Right renal cortex interstitium (tissue), 3 donors: ENCODE measurements at places on chromosomes 1 and 21.

DNA sequence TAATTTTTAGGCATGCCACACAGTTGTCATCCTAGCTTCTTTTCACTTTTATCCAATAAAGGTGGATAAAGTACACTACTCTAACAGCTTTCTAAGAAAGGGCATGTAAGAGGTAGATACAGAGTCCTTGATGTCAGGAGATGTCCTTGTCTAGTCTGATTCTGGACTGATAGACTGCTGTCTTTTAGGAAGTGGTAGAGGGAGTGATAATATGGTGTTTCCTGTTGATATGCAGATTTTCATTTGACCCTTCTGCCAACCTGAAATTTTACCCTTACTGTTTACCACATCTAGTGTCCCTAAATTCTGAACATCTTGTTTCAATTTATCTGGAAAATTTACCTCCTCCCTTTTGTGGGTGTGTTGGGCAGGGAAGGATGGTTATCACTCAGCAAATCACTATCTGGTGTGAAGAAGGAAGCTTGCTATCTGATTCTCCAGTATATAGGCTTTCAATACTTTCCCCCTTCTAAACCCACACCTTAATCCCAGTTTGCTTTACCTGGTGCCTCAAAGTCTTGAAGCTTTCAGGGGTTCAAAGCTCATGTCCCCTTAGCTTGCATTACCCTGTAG lies 354.9 kb upstream of the SNX7 start:
- no peak for DNase-seq

GRCh38 chr1:113782406-113782805 lies 23.1 kb upstream of the PHTF1 start:
- no peak for DNase-seq

GRCh38 chr1:239677362-239677761 lies 291.0 kb downstream of the CHRM3 start:
- DNase-seq: no peak

- no peak for DNase-seq
These were observed 218.4 kb downstream of the HLX start for GRCh38 chr1:221097479-221098281.

DNA sequence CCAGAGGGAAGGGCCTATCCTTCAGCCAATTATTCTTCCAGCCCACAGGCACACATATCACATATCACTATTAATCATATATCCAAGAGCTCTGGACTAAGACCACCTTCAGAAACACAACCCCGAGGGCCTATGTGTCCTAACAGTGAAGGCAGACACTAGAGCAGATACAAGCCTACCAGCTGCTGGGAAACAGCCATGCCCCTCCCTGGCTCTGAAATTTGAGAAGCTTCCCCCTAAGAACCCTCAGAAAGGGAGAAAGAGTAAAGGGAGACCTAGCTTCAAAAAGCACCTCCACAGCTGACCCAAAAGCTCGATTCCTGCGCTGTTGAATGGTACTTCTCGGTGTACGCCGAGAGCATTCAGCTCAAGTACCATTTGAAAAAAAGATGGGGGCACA lies 17.4 kb downstream of the CNN3 start:
- no peak for DNase-seq

- DNase-seq: no peak
These were observed 48.7 kb downstream of the IRF2BP2 start for GRCh38 chr1:234561319-234561718.

- no peak for DNase-seq
These were observed 53.8 kb upstream of the APP start for GRCh38 chr21:26224366-26224765.

GRCh38 chr1:171899838-171900237 lies 58.5 kb downstream of the DNM3 start:
- no peak for DNase-seq

DNA sequence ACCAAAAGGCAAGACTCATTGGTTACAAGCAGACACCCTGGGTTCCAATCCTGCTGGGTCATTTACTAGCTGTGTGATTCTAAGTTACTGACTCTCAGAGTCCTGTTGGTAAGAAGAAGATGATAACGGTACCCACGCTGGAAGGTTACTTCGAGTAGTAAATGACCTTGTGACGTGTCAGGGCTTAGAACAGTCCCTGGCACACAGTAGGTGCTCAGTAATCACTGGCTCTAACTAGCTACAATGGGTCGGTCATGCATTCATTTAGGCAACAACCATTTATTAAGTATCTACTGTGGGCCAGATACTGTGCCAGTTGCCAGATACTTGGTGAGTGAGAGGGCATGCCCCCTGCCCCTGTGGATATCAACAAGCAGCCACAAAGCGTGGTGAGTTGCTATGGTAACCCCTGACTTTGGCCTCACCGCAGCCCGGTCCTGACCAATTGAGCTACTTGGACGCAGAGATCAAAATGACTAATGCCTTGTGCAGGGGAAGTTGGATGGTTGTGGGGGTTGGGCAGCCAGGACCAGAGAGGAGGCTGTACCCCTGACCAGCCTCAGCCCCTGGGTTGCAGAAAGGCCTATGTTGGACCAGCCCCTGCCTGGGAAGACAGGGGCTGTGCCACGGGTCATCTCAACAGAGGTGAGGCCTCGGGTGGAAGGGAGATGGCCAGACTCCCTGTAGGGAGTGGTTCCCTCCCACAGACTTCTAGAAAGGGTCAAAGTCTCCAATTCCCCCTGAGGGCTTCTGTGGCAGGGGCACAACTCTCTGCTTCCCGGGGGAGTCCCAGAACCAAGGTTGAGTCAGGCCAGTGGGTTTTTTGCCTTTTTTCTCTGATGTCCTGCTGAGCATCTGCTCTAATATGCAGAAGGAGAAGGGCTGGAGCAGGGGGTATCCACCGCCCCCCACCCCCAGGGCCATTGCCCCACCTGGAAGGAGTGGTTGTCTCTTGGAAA lies 16.0 kb downstream of the DHRS3 start:
- DNase-seq: no peak

DNA sequence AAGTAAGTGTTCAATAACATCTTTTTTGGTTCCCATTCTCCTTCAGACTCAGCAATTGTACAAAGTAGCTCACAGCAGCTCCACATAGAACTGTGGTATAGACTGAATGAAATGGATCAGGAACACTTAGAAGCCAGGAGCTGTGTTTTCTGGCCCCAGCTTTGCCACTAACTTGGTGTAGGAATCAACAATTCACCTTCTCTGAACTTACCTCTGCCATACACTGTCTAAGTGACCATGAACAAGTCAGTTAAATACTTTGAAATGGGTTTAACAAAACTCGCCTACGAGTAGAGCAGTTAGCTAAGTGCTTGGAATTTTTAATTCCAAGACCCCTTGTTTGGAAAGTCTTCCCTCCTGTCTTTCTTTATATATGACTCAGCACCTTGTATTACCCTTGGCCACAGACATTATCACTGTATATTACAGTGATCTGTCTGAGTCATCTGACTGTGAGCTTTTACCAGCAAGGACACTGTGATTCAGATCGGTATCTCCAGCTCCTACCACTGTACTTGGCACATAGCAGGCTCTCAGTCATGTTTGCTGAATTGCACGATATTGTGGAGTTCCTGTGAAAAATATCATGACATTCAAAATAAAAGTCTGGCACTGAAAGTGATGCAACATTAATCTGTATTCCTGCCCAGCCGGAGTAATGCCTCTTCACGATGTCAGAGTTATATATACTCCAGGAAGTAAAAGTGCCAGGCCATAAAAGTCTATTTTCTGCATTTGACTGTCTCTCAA lies 101.7 kb upstream of the BEND5 start:
- no peak for DNase-seq

GRCh38 chr1:205589618-205590456 lies 42.0 kb downstream of the ELK4 start:
- DNase-seq: no peak

DNA sequence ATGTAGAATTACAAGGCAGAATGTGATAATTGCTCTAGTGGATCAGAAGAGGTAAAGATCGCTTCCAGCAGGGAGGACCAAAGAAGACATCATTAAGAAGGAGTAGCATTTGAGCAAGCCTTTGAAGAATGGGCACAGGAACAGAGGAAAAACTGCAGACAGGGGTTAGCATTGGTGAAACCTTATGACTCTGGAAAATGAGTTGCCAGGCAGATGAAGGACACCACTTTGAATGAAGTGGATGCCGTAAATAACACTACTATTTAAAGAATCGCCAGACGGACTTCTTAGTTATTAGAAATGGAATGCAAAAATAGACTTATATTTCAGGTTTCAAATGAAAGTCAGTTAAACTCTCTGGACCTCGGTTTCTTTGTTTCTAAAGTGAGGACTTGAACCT lies 727.7 kb downstream of the USP25 start:
- no peak for DNase-seq

DNA sequence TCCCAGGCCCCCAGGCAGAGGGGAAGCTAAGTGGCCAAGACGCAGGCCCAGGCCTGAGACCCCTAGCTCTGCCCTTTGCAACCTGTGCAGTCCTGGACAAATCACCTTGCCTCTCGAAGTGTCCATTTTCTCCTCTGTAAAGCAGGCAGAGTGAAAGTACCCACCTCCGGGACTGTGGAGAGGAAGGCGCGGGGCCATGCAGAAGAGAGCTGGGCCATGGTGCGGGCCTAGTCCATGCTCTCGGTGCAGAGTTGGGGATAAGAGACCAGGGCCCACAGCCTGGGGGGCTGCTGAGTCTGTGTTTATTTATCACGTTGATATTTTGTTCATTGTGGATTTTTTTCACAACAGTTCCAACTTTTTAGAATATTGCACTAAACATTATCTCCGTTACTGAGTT lies 160.2 kb upstream of the VAMP3 start:
- DNase-seq: no peak

DNA sequence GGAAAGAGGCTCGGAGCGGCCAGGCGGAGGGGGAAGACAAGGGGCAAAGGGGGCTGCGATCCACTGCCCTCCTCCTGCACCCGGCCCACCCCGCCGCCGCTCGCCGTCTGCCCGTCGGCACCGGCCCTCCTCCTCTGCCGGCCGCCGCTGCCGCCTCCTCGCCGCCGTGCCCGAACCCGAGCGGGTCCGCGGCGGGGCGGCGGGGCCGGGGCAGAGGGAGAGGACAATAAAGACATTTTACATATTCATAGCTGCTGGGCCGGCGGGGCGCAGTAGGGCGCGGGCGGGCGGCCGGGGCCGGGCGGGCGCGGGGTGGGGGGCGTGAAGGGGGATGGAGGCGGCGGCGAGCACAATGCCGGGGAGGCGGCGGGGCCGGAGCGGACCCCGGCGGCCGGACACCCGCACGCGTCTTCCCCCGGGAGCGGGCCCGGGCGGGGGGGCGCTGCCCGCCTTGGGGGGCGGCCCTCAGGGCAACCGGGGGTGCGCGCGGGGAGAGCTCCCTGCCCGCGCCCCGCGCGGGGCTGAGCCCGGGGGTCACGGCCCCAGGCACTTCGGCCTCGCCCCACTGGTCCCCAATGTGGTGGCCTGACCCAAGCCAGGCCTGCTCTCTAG lies 546 bp downstream of the POU2F1 start:
- no peak for DNase-seq

GRCh38 chr1:11807133-11807532 lies 1.1 kb downstream of the CLCN6 start:
- no peak for DNase-seq

GRCh38 chr1:117363571-117364048 lies 3.6 kb upstream of the MAN1A2 start:
- no peak for DNase-seq

DNA sequence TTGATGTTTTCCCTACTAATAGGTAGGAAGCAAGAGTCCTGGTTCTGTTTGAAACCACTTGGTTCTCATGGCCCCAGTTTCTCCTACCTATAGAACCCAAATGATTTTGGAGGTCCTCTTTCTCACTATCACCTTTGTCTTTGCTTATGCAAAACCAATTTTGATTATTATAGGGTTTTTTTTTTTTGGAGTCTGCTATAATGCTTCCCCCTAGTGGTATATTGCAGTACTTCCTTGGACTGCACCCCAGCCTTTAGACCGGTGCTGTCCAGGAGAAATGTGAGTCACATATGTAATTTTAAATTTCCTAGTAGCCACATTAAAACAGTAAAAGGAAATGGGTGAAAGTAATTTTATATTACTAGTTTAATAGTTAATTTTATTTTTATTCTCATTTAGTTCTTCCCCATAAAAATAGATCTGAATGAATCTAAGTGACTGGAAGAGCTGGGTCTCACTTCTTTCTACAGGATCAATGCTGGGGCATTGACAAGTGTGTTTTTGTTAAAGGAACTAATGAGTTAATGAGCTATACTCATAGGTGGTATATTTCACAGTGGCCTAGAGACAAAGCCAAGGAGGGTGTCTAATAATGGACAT lies 10.6 kb downstream of the FCMR start:
- DNase-seq: no peak

DNA sequence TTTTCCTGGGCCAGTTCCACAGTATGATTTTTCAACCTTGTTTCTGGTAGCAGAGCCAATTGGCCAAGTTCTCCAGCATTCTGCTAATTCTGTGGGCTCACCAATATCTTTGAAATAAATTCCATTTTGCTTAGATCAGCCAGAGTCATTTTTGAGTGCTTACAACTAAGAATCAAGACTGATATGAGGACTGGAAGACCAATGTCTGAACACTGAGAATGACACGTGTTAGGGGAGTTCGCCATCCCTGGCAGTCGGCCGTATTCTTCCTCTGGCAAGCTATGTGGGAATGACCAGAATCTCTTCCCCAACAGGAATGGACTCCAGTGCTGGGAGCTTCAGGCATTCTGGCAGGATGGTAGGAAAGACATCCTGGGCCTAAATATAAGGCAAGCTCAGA lies 4.9 kb upstream of the TENT5C start:
- no peak for DNase-seq

DNA sequence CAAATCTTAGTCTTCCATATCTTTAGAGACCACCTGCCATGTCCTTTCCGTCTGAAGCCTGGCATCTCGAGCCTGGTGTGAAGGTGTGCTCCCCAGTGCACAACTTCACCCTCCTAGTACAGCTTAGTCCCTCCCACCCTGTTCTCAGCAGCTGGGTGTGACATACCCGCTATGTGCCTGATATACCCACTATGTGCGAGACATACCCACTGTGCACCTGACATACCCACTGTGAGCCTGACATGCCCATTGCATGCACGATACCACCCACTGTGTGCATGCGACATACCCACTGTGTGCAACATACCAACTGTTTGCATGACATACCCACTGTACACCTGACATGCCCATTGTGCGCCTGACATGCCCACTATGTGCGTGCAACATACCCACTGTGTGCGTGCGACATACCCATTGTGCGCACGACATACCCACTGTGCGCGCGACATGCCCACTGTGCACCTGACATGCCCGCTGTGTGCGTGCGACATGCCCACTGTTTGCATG lies 3.0 kb upstream of the RRP1 start:
- no peak for DNase-seq
